ENCODE measurements at places on chromosomes 7 and 10. TPM values are rescaled to one million over a fixed set of nuclear protein-coding genes. Genes with fewer than 3 reads are reported as not detected.

GRCh38 chr7:12287901-12288300 is 76.8 kb downstream of the TMEM106B start:
- no peak overlapping the region for H3K4me3 ChIP-seq
- no peaks in the 10 kb centered on the region for H3K4me1 ChIP-seq
- no peaks in the 10 kb centered on the region for H3K36me3 ChIP-seq
- no peak for DNase-seq
- H3K27me3 ChIP-seq: no peaks in the 10 kb centered on the region

DNA sequence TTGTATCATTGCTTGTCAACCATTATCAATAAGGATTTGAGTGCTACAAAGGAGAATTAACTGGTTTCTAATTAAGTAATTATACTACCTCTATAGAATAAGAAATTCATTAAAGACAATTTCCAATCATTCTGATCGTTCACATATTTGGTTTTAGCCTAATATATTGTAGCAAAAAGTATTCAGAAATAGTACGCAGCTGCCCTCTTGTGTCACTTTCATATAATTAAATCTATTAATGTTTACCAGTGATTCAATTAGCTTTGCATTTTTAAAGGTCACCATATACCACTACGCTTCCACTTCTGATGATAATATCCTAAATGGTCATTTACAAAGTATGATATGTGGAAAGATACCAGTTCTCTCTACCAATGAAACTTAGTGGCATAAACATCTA is 128.3 kb downstream of the NEBL start:
- no peak overlapping the region for H3K4me3 ChIP-seq
- no peak for DNase-seq
- no peaks in the 10 kb centered on the region for H3K36me3 ChIP-seq
- no peaks in the 10 kb centered on the region for H3K27me3 ChIP-seq

- no peak overlapping the region for H3K4me3 ChIP-seq
- no peaks in the 10 kb centered on the region for H3K36me3 ChIP-seq
- H3K27me3 ChIP-seq: no peaks in the 10 kb centered on the region
- H3K4me1 ChIP-seq: no peaks in the 10 kb centered on the region
- H3K27ac ChIP-seq: no peak overlapping the region
Observed at GRCh38 chr7:18320971-18321567, 174.5 kb upstream of the HDAC9 start.

- H3K4me1 ChIP-seq: peaks cover 5% of the 10 kb centered on the region
- H3K27ac ChIP-seq: no peak overlapping the region
- peaks cover 93% of the 10 kb centered on the region for H3K27me3 ChIP-seq
Observed at GRCh38 chr7:155387066-155387620, 70.8 kb upstream of the EN2 start.

GRCh38 chr7:133442818-133443217 is 189.9 kb downstream of the EXOC4 start:
- no peaks in the 10 kb centered on the region for H3K27me3 ChIP-seq
- no peak overlapping the region for H3K27ac ChIP-seq
- no peaks in the 10 kb centered on the region for H3K36me3 ChIP-seq
- H3K4me1 ChIP-seq: no peaks in the 10 kb centered on the region
- no peak overlapping the region for H3K4me3 ChIP-seq
- DNase-seq: no peak

The PANK1 gene
- total RNA-seq: 9.4 TPM

The PTPRE gene
- total RNA-seq: 88.7 TPM

The C10orf143 gene
- total RNA-seq: 5.4 TPM

The MBL2 gene
- total RNA-seq: not detected

The NAT16 gene
- not detected for total RNA-seq

The STOX1 gene
- 1.1 TPM for total RNA-seq
